GM23338 (cell line): ENCODE measurements at places on chromosomes 12 and 14. TPM values are rescaled to one million over a fixed set of nuclear protein-coding genes. Genes with fewer than 3 reads are reported as not detected.

- H3K4me1 ChIP-seq = no peaks in the 10 kb centered on the region
- H3K36me3 ChIP-seq = no peaks in the 10 kb centered on the region
- no peaks in the 10 kb centered on the region for H3K27me3 ChIP-seq
- H3K27ac ChIP-seq = no peak overlapping the region
- no peak overlapping the region for H3K4me3 ChIP-seq
- DNase-seq = no peak
These were observed 72.3 kb downstream of the SLC4A8 start for GRCh38 chr12:51496895-51497294.

DNA sequence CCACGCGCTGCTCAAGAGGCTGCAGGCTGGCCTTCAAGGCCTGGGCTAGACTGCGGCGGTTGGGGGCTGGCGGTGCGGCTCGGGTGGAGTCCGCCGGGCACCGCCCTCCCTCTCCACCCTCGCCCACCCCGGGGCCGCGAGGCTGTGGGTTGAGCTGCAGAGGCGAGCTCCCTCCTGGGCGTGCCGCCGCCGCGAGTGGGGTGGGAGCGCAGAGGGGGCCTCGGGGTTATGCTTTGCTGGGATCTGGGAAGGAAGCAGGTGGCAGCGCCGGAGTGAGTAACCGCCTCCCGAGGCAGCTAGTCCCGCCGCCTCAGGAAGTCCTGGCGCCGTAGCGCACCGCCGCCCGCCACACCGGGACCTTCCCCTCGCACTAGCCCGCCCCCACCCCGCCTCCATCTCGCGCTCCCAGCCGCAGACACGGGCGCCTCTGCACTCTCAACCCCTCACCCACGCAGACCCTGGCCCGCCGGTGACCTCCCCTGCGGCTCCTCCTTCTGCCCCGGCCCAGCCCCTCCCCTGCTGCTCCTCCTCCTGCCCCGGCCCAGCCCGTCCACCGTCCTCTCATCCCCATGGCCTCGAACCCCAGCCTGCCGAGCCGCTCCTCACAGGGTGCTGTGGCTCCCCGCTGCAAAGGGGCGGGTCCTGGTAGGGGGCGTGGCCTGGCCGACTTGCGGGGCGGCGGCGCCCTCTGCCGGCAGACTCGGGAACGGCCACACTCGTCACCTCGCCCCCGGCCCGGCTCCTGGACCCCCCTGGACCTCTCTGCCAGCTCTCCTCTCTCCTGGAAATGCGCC is 16.6 kb downstream of the TAMALIN start:
- H3K4me3 ChIP-seq = peak overlapping the region; percentile 73
- H3K4me1 ChIP-seq = peaks cover 21% of the 10 kb centered on the region
- H3K27ac ChIP-seq = no peak overlapping the region

DNA sequence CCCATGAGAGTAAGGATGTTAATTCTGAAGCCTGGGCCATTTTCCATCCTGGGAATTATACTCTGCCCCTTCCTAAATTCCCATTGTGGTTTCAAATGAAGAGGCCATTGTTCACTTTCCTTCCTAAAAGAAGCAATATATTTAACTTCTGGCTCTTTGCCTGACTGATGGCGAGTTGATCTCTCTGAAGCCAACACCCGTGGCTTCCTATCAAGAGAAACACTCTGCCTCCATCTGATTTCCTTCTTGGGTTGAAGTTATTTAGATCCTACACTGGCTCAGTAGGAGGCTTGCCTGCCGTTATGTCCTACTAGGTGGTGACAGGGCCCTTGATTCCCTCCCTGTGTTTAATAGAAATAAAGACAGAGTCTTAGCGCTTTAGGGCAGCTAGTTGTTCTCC is 97.4 kb downstream of the PRKCH start:
- no peak overlapping the region for H3K27ac ChIP-seq
- no peak for DNase-seq
- no peaks in the 10 kb centered on the region for H3K4me1 ChIP-seq
- no peaks in the 10 kb centered on the region for H3K36me3 ChIP-seq
- H3K4me3 ChIP-seq = no peak overlapping the region

The KCNA5 gene
- total RNA-seq = 0.31 and 0.62 TPM in 2 replicates

GRCh38 chr12:41532072-41532471 is 344.0 kb downstream of the PDZRN4 start:
- no peak overlapping the region for H3K27ac ChIP-seq
- H3K36me3 ChIP-seq = no peaks in the 10 kb centered on the region
- no peaks in the 10 kb centered on the region for H3K27me3 ChIP-seq
- no peak overlapping the region for H3K4me3 ChIP-seq

The APPL2 gene
- 15.1 and 17.4 TPM in 2 replicates for total RNA-seq

DNA sequence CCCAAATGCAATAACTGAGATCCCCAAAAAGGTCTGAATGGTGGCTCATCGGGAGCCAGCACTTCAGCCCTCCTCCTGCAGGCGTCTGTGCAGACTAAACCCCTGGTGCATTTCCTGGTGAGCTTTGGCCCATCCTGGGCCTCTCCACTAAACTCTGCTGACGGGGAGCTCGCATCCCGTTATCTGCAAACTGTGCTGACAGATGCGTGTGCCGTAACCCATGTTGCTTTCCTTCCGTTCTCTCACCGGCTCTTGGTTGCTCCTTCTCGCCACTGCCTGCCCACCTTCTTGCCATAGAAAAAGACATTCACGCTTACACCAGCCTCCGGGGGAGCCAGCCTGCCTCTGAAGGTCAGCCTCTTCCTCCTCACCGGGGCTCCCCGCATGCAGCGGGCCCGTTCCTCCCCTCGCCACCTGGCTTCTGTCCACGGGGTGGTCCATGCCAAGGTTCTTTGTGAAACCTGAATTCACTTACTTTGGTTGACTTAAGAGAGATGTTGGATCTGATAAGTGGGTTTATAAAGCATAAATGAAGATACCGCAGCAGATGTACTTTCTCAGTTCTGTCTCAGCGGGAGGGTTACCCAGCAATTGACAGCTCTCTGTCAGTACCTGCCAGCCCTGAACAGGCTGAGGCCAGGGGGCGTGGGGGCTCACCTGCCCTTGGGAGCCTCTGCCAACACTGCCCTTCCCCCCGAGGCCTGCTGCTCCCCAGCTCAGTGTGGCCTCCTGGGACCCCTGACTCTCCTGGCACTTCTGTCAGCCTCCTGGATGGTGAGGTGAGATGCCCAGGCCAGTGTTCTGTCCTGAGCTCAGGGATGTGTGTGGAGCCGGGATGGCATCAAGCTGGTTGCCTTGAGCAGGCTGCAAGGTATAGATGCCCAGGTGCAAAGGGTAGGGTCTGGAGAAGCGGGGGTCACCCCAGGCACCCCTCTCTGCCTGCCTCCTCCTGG is 14.2 kb downstream of the ZFYVE21 start:
- no peaks in the 10 kb centered on the region for H3K36me3 ChIP-seq
- DNase-seq = no peak
- H3K4me3 ChIP-seq = no peak overlapping the region
- H3K27ac ChIP-seq = no peak overlapping the region
- H3K4me1 ChIP-seq = no peaks in the 10 kb centered on the region

DNA sequence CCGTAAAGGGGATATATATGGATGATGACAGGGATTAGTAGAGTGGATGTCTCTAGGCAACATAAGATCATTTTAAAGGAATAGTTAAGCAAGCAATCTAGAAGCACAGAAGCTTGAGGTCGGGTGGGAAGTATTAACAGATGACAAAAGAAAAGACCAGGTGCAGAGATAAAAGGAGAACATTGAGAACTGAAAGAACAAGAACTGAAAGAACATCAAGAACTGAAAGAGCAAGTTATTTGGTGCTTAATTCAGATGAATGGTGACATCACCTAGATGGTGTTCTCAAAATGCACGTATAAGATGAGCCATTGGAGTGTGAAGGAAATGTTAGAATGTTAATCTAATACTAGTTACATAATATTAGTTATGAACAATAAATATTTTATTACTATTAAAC is 224.0 kb upstream of the PDE3A start:
- H3K36me3 ChIP-seq = no peaks in the 10 kb centered on the region
- H3K27me3 ChIP-seq = no peaks in the 10 kb centered on the region
- H3K4me3 ChIP-seq = no peak overlapping the region
- H3K4me1 ChIP-seq = no peaks in the 10 kb centered on the region

The CIDEB gene
- 4.6 and 8.9 TPM in 2 replicates for total RNA-seq

The ANKS1B gene
- 5.8 and 18.6 TPM in 2 replicates for total RNA-seq

GRCh38 chr14:28220391-28220790 is 546.2 kb upstream of the FOXG1 start:
- H3K36me3 ChIP-seq = no peaks in the 10 kb centered on the region
- H3K27me3 ChIP-seq = no peaks in the 10 kb centered on the region
- no peak overlapping the region for H3K27ac ChIP-seq

DNA sequence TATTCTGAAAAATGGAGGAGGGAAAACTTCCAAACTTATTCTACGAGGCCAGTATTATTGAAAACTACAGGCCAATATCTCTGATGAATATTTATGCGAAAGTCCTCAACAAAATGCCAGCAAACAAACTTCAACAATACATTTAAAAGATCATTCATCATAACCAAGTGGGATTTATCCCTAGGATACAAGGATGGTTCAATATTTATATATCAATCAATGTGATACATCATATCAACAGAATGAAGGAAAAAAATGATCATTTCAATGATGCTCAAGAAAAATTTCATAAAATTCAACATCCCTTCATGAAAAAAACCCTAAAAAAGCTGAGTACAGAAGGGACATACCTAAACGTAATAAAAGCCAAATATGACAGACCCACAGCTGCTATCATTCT is 45.9 kb upstream of the LMNTD1 start:
- H3K4me1 ChIP-seq = no peaks in the 10 kb centered on the region
- H3K27me3 ChIP-seq = no peaks in the 10 kb centered on the region
- H3K36me3 ChIP-seq = no peaks in the 10 kb centered on the region
- DNase-seq = no peak

DNA sequence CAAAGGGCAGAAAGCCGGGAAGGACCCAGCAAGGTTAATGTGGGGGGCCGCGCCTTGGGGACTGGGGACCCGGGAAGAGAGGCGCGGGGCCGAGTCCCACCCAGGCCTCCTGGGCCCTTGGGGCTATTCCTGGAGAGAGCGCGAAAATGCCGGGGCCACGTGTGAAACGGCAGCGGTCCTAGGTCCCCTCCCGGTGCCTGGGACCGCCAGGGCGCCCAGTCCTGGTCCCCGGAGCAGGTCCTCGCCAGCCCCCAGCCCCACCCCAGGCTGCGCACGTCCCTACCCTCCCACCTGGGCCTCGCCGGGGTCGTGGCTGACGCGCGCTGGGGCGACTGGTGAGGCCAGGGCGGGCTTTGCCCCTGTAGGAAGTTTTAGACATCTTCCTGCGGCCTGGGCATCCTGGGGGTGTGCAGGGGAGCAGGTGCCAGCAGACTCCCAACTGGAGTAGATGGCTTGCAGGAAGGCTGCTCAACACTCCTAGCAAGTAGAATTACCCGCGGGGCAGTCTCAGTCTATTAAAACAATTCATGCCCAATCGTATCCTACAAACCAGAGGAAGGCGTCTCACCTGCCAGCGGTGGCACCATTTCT is 708 bp downstream of the FAR2 start:
- DNase-seq = peak; percentile 47
- peak overlapping the region; percentile 77 for H3K4me3 ChIP-seq
- H3K4me1 ChIP-seq = peaks cover 44% of the 10 kb centered on the region
- no peaks in the 10 kb centered on the region for H3K36me3 ChIP-seq

DNA sequence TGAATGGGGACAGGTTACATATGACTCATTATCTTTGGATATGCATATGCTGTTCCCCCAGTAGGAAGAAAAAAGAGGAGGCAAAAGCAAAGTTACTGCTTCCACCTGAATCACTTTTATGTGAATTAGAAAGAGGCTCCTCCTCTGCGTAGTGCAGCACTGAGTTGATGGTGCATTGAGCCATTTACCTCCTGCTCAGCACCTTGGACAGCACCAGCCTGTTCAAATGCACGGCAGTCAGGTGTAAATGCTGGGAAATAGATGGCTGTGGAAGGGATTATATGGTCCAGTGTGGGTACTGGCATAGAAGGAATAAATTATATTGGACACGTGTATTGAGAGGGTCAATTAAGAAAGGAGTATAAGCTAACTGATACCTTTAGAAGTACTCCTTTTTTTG is 541.9 kb upstream of the SEL1L start:
- no peak overlapping the region for H3K27ac ChIP-seq
- H3K4me3 ChIP-seq = no peak overlapping the region
- H3K4me1 ChIP-seq = peaks cover 6% of the 10 kb centered on the region
- H3K27me3 ChIP-seq = no peaks in the 10 kb centered on the region

DNA sequence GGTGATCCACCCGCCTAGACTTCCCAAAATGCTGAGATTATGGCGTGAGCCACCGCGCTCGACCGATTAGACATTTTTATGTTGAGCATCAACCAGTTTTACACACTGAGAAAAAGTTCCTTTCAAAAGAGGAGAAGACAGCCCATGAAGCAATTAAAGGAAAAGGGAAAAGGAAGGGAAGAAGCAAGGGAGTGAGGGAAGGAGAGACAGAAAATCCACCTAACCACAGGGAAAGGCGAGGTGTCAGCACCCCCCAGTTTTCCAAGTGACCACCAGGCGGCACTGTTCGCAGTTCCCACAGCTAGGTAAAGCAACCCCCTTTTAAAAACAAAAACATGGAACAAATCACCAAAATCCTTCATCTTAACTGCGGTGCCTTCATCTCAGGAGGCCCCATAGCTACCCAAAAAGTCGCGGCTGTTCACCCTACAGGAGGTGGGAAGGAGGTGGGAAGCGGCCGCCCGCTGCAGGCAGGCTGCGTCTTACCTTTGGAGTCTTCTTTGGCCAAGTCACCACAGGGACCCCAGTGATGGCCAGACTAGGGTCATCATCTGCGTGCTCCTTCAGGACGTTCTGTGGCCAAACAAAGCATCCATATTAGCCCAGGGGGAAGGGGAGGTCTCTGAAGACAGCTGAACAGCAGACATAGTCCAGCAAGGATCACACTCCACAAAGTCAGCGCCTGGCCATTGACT is 86.6 kb downstream of the KDM2B start:
- no peak overlapping the region for H3K4me3 ChIP-seq
- peak overlapping the region; percentile 82 for H3K27ac ChIP-seq
- peak; percentile 78 for DNase-seq
- peaks cover 21% of the 10 kb centered on the region for H3K36me3 ChIP-seq
- H3K27me3 ChIP-seq = no peaks in the 10 kb centered on the region
- peaks cover 11% of the 10 kb centered on the region; the same call in 1 of the 2 replicates for H3K4me1 ChIP-seq

The LUM gene
- total RNA-seq = not detected in 2 replicates

The ABHD4 gene
- 38.8 and 40.0 TPM in 2 replicates for total RNA-seq

The IL25 gene
- not detected in 2 replicates for total RNA-seq

The CLEC4C gene
- not detected in 2 replicates for total RNA-seq

The DIO2 gene
- 0.17 TPM in 1 of 2 replicates, not detected in the other for total RNA-seq

DNA sequence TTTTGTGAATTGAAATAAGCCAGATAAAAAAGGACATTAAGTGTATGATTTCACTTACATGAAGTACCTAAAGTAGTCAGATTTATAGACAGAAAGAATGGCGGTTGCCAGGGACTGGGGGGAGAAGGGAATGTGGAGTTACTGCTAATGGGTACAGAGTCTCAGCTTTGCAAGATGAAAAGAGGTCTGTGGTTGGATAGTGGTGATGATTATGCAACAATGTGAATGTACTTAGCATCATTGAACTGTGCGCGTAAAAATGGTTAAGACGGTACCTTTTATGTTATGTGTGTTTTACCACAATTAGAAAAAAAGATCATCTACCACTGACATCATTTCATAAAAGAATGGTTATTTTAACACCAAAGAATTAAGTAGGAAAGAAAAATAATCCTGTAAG is 35.9 kb downstream of the RNFT2 start:
- H3K36me3 ChIP-seq = no peaks in the 10 kb centered on the region
- no peak overlapping the region for H3K27ac ChIP-seq
- H3K4me3 ChIP-seq = no peak overlapping the region
- H3K4me1 ChIP-seq = no peaks in the 10 kb centered on the region
- DNase-seq = no peak
- no peaks in the 10 kb centered on the region for H3K27me3 ChIP-seq
